ENCODE measurements at places on chromosomes 1 and 21. TPM values are rescaled to one million over a fixed set of nuclear protein-coding genes. Genes with fewer than 3 reads are reported as not detected.
A peak's percentile ranks its signal among the peaks of the same experiment; 100 is the strongest.

TNFRSF9 gene
- 0.40 TPM for polyA plus RNA-seq

NBPF19 gene
- polyA plus RNA-seq, result 3.7 TPM

DNA sequence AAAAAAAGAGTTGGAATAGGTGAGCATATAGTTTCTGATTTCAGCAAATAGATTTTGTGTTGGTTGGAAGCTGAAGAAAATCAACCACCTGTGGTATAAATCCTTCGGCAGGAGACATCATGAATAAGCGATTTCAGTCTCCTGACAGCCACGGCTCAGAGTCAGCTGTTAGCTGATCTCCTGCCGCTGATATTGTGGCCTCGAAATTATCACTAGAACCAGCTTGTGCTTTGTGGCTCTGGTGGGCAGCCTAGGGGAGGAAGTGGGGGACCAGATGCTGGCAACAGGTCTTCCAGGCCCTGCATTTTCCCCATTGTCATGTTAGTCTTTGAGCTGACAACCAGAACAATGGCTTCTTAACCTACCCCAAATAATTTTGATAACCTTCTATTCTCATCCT lies 842 bp upstream of the GCSAML start:
- no peak for DNase-seq

- DNase-seq, result no peak
Measured at GRCh38 chr1:154591206-154591605, 16.8 kb downstream of the ADAR start.

- no peak for DNase-seq
Measured at GRCh38 chr1:159142726-159143510, 28.5 kb upstream of the CADM3 start.

ACTA1 gene
- 0.28 TPM for polyA plus RNA-seq

GRCh38 chr1:86447198-86447790 lies 21.4 kb upstream of the CLCA1 start:
- DNase-seq, result no peak

DNA sequence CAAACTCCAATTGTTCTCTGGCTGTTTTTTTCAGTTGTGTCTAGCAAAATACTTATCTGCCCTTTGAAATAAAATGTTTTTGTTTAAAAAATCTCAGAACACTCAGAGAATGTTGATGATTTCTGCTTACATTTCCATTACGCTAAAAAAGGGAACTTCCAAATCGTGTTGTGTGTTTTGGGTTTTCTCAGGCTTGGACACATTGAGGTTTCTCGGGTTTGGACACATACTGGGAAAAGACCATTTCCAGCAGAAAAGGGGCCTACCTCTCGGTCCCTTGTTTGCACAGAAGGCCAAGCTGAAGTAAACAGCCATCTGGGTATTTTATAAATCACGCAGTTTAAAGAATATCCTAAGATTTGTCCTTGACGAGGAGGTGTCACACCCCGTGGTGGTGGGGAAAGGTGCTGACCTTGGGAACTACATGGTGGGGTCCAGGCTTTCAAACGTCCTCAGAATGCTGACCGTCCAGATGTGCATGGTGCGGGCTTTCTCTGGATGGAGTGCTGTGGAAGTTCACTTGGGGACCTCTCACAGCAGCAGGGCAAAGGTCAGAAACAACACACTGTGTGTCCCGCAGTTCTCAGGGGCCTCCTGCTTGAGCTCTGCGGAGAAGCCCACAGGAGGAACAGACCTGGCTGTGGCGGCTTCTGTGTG lies 67.8 kb downstream of the SLC37A1 start:
- no peak for DNase-seq

DNA sequence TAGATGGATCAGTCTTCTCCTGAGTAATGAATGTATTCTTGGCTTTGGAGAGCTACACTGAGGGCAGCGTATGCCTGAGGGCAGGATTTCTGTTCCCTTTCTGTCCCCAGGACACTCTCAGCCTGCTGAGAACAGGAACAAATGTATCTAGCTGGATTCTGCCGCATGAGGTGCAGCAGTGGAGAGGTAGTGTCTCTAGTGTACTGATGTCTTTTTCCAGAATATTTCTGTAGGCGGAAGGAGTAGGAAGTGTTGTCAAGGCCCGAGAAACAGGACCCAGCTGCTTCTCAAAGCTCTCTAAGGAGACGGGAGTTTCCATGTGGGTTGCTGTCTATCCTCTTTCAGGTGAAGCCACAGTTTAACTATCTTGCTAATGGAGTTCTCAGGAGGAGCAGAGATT lies 65.5 kb downstream of the MT1HL1 start:
- DNase-seq, result no peak

NUDT4B gene
- 14.8 TPM for polyA plus RNA-seq

DNA sequence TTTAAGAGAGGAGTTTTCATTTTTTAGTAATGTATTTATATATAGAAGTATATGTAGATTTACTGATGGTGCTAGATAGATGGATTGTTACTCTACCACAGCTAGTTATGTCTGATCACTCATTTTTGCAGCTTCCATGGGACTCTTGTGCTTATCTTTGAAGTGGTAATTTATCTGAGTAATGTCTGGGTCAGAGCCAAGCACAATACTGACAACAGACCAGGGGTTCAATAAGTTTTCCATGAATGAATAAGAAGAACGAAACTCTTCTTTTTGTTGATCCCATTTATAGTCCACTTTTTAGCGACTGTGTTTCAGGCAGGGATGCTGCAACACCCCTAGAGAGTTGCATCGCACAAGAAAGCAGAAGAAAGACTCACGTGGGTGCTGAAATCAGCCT lies 935.2 kb downstream of the PLA2G4A start:
- DNase-seq, result no peak

DNA sequence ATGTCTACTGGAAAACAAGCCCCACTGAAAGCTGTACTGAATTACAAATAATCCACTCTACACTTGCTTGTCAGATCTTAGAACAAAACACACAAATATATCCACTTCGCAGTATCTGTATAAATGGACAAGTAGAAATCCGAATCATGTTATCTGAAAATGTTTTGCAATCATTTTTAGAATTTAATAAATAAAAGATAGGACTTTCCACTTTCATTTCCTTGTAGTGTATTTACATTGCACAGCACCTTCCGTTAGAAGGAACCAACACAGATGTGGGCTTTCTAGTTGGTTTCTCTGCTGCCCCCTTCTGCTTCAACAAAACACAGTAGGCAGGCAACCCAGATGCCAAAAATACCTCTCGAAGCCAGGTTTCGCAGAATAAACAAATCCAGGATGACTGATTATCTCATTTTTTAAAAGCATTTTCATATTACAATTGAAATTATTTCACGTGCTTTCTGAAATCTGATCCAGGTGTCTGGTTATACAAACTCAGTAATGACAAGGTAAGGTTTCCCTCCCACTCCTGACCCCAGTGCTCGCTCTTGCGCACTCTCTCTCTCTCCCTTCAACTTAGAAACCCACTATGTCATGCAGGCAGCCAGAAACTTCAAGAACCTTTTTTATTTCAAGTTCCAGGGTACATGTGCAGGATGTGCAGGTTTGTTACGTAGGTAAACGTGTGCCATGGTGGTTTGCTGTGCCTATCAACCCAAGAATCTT lies 389.9 kb downstream of the SMYD3 start:
- DNase-seq, result peak; percentile 61

CD48 gene
- not detected for polyA plus RNA-seq

HEYL gene
- 17.9 TPM for polyA plus RNA-seq

GRCh38 chr1:46607345-46608130 lies 3.5 kb upstream of the MKNK1 start:
- DNase-seq, result no peak

CCDC28B gene
- polyA plus RNA-seq, result 29.5 TPM

TMEM39B gene
- 3.9 TPM for polyA plus RNA-seq

- DNase-seq, result no peak
Measured at GRCh38 chr1:96424877-96425276, 296.7 kb upstream of the PTBP2 start.

- no peak for DNase-seq
Measured at GRCh38 chr1:208202333-208202995, 41.7 kb downstream of the PLXNA2 start.

DNA sequence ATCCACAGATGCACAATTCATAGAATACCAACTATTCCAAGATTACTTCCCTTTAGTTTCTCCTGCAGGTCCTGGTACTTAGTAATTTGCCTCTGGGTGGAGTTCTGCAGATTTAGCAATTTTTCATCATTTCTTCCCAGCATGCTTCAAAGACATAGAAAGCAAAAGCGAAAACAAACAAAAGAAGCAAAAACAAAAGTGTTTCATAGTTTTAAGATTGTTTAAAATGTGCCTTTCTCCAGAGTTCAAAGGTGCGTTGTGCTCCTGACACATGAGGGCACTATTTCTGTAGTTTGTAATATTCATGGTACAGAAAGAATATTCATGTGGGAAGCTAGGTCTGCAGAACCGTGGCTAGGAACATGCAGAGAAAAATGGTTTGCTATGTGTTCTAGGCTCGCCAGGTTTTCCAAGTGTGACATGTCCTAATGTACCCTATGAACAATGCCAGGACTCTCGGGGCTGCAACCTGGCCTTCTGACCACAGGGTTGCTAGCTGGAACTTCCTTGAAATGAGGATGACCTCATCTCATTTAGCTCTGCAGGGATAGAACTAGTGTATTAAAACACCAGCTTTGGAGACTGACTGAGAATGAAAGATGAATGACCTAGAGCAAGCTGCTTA lies 30.0 kb upstream of the RCSD1 start:
- peak; percentile 34 for DNase-seq

KCNH1 gene
- polyA plus RNA-seq, result 0.17 TPM

RNF207 gene
- polyA plus RNA-seq, result 28.3 TPM

- DNase-seq, result no peak
Measured at GRCh38 chr1:41738475-41738874, 180.2 kb downstream of the HIVEP3 start.

KPNA6 gene
- 27.7 TPM for polyA plus RNA-seq

DNA sequence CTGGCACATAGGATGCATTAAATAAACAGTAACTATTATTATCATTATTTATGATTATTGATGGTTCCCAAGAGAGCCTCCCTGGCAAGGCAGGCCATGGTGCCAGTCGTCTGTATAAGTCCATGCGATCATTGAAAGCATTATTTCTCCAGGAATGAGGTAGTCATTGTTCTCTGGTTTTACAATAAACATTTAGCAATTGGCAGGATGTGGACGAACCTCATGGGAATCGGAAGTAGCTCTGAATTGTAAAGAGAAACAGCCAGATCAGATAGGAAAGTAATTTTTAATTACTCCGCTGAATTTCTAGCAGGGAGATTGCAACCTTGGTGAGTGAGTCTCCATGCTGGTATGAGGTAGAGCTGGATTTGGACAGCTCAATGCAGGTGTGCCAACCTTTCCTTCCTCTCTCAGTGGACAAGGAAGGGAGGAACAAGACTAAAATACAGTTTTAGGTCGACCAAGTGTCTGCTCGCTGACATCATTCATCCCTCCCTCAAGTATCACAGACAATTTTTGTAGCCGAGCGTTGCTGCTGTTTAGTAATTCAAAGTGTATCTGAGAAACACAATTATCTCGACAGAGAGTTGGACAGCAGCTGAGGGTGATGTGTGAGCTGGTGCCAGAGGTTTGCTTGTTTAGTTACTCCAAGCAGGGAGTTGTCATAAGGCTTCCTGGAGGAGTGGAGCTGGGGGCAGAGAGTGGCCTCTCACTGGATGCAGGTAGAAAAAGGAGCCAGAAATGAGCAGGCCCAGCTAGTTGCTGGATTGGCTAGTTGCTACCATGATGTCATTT lies 250.8 kb downstream of the KCNJ6 start:
- DNase-seq, result no peak

VWA5B1 gene
- polyA plus RNA-seq, result 1.1 TPM

DNA sequence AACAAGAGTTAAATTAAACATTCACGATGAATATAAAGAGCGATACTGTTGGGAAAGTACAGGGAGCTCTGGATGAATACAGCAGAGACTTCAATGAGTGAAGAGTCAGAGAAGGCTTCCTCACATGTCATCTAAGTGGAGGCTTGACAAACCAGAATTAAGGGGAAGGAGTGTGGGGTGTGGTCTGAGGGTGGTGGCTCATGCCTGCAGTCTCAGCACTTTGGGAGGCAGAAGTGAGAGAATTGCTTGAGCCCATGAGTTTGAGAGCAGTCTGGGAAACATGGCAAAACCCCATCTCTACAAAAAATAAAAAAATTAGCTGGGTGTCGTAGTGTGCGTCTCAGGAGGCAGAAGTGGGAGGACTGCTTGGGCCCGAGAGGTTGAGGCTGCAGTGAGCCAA lies 8.7 kb downstream of the SDHB start:
- no peak for DNase-seq

GRCh38 chr1:244473059-244473605 lies 12.1 kb downstream of the CATSPERE start:
- DNase-seq, result no peak

GRCh38 chr1:16719571-16720350 lies 20.6 kb upstream of the RNU1-4 start:
- DNase-seq, result peak; percentile 3

BOLA1 gene
- polyA plus RNA-seq, result 19.0 TPM

- DNase-seq, result peak; percentile 57
Measured at GRCh38 chr1:185439727-185440415, 122.8 kb upstream of the IVNS1ABP start.

HCRTR1 gene
- polyA plus RNA-seq, result 0.68 TPM

MYOM3 gene
- polyA plus RNA-seq, result 0.67 TPM

DNA sequence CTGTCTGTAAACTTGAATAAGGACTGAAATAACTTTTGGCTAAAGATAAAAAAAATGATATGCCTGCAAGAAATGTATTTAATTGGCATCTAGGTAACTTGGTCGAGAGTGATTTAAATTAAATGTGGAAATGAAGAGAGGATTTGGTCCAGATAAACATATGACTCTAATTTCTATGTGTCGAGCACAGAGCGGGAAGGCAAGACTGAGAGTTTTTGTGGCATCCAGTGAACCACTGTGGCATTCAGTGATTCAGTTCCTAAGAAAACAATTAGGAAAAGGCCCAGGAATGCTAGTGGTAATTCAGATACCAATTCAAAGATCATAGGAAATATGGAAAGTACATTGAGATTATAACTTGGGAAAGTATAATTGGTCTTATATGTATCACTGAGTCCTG lies 39.6 kb downstream of the PDE4B start:
- no peak for DNase-seq

DNA sequence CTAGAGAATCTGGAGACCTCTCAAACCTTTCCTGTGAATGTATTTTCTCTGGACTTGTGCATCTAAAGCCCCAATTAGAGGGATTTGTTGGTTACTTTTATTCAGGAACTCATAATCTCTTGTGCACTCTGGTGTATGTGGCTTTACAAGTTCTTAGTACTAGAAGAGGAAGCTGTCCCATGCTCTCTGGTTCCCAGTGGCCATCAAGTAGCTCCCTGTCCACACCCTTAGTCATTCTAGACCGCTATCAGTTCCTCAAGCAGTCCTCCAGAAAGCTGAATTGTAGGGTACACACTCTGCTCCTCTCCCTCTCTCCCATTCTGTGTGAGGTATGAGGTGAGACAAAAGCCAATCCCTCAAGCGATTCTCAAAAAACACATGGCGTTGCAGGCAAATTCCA lies 470.3 kb downstream of the PTPRC start:
- no peak for DNase-seq

- no peak for DNase-seq
Measured at GRCh38 chr1:30659702-30660101, 63.7 kb downstream of the MATN1 start.

GRCh38 chr1:77288275-77288674 lies 6.5 kb downstream of the AK5 start:
- no peak for DNase-seq

- no peak for DNase-seq
Measured at GRCh38 chr1:225343618-225344017, 84.2 kb downstream of the LBR start.
